NCI-H446 treated with DMSO at 0.1 percent for 48 hours (cell line): ENCODE measurements at places on chromosomes 5 and 9.
A peak's percentile ranks its signal among the peaks of the same experiment; 100 is the strongest.

- DNase-seq, result no peak
Measured at GRCh38 chr9:113600023-113600823, 136.7 kb downstream of the RGS3 start.

DNA sequence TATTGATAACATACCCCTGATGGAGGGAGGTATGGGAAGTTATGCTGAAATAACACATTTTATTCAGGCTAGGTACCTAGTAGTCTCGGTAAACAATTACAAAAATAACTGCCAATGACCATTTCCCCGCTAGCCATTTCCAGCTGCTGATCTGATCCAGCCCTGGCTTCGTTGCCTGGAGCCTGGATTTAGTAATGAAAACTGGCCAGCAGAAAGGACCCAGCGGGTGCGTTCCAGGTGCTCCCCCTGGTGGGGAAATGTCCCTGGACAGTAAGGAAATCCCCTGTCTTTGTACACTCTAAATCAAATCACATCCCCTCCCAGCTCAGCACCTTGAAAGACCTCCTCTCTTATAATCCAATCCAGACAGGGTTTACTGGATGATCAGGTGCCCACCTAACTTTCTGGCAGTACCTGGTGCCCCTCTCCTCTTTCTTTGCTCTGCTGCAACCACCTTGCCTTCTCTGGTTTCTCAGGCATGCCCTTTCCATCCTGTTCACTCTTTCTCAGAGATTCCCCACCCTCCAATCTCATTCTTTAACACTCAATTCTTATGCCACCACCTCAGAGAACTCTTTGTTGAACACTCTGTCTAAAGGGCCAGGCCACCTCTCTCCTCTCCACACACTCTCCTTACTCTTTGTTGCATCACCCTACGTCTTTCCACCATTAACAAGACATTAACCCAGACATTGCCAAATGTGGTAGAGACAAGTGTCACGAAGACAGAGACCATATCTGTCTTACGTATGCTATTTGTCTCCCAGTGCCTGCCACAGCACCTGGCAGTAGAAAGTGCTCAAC, 50.1 kb upstream of the SMAD5 start:
- DNase-seq, result peak; percentile 13

GRCh38 chr5:170082701-170083100, 23.0 kb upstream of the FOXI1 start:
- DNase-seq, result no peak

DNA sequence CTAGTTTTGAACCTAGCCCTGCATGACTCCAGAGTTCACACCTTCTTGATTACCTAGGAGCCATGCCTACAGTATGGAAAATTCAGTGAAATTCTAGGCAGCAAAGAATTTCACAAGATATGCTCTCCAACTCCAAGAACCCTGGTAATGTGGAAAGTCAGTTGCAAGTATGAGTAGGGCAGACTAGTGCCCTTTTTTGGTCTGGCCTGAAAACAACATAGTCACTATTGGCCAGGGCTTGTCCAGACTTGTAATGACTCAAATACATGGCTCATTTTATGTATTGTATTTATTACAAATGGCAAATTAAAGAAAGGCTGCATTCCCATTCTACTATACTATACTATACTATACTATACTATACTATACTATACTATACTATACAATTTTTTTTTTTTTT, 160.4 kb downstream of the ESM1 start:
- no peak for DNase-seq

- no peak for DNase-seq
Measured at GRCh38 chr5:172150514-172151425, 37.3 kb downstream of the STK10 start.

GRCh38 chr9:101018467-101018866, 10.1 kb upstream of the PLPPR1 start:
- DNase-seq, result peak; percentile 97

GRCh38 chr9:116179568-116179967, 26.0 kb downstream of the PAPPA start:
- no peak for DNase-seq

GRCh38 chr5:112217843-112218579, 201.1 kb downstream of the EPB41L4A start:
- DNase-seq, result no peak

- DNase-seq, result no peak
Measured at GRCh38 chr5:81779916-81780266, 29.0 kb upstream of the SSBP2 start.

- DNase-seq, result no peak
Measured at GRCh38 chr5:137734962-137735554, 831 bp downstream of the KLHL3 start.

GRCh38 chr9:134839455-134840125, 41.0 kb upstream of the FCN2 start:
- DNase-seq, result no peak

GRCh38 chr5:11483630-11484029, 420.6 kb downstream of the CTNND2 start:
- DNase-seq, result no peak

- no peak for DNase-seq
Measured at GRCh38 chr5:53173083-53173482, 63.5 kb upstream of the MOCS2 start.

- no peak for DNase-seq
Measured at GRCh38 chr9:134699343-134699740, 57.7 kb downstream of the COL5A1 start.

DNA sequence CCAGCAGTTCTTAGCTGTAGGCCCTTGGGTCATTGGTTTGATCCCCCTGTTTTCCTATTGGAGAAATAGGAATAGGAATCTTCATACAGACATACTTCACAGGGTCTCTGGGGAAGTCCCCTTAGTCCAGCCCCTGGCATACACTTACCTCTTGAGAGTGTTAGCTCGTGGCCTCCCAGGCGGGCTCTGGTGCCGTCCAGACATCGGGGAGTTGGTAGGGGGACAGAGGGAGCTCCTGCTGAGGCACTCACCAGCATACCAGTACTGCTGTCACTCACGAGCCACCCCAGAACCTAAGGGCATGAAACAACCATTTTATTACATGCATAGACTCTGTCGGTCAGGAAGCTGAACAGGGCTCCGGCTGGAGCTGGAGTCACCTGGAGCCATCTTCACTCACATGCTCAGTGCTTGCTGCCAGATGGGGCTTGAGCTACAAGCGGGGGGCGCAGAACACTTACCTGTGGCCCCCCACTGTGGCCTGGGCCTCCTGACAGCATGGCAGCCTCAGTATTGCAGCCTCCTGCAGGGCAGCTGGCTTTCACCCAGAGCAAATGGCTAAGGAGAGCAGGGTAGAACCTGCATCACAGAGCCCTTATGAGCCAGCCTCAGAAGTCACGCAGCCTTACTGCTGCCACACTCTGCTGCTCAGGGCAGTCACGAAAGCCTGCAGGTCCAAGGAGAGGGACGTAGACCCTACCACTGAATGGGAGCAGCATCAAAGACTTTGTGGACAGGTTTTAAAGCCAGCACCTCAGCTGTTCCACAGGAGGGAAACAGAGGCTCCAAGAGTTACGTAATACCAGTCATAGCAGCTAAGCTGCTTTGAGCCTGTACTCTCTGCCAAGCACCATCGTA, 58.3 kb upstream of the ANGPTL2 start:
- no peak for DNase-seq

DNA sequence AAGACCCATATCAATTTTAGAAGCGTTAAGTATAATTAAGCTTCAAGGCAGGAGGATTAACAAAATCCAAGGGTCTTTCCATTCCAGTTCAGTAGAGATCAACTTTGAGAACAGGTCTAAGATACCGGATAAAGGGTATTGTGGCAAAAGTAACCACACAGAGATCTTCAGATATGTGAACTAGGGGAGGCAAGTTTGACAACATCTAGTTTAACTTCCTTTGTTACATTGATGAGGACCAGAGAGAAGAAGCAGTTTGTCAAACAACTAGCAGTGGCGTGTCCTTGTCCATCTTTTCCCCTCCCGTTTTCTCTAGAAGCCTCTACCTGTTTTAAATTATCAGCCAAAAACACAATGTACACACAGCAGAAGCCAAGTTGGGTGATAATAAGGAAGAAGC, 8.6 kb downstream of the SLC36A2 start:
- DNase-seq, result no peak

DNA sequence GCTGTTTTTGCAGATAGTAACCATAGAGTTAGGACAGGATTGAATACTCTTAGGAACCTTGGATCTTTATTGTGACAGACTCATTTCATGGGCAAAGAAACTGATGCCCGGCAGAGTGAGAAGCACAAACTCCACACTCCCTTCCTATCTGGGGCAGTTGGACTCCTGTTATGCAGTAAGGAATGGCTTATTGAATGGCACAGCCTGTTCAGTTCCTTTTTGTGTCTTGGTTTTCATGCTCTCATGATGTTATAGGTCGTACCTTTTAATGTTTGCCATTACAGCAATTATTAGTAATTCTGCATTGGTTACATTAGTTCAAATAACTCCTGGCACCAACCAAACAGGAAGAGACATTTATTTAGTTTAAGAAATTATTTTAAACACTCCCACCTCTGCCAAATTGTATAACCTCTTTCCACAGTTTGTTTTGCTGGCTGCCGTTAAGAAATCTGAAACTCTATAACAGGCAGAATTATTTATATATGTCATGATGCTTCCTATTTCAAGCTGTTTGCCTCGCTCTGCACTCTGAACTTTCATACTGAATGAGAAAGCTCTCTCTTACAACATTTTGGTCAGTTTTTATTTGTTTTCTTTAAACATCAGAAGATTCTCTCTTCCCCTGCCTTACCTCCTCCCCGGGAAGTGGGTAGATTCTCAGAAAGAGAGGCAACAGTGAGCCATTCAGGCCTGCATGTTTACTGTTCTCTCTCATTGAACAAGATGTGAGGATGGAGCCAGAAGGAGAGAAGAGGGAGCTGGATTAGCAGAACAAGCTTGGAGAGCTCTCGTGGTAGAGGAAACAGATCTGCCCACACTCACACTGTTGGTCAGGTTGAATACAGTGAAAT, 144.4 kb downstream of the ARHGEF28 start:
- DNase-seq, result no peak

GRCh38 chr5:14134083-14134482, 9.1 kb upstream of the TRIO start:
- no peak for DNase-seq

DNA sequence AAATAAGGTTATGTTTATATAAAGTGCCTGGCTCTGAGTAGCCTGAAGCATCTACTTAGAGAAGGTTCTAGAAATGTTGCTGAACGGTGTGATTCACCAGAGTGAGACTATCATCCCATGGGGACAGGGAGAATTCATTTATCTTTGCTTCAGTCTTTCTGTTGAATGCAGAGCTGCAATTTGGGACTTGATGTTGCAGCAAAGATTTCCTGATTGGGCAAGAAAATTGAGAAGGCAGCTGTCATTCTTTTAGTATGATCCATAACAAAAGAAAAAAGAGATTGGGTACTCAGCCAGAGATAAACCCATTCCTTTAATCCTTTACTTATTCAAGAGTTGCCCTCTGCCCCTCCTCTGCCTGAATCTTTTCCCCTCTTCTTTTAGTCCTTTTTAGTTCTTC, 456.3 kb upstream of the WWC1 start:
- DNase-seq, result no peak

GRCh38 chr9:89359751-89360261, 41.5 kb downstream of the SECISBP2 start:
- peak; percentile 92 for DNase-seq
